ENCODE measurements at places on chromosomes 6 and 20.

DNA sequence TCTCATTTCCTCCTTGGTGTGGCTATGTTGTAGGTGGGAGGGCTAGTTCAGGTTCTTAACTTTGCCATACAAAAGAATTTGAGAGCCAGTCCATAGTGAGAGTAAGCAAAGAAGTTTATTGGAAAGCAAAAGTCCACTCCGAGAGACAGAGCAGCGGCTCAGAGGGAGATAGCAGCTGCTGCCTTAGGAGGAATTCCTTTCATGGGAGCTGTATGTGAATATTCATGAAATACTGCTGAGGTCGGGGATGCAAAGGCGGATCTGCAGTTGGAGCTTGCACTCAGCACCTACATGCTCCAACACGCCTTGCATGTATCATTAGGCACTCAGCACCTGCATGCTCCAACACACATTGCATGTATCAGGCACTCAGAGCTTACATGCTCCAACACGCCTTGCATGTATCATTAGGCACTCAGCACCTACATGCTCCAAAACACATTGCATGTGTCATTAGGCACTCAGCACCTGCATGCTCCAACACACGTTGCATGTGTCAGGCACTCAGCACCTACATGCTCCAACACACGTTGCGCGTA is 54.9 kb downstream of the CDH4 start:
- DNase-seq, result no peak

DNA sequence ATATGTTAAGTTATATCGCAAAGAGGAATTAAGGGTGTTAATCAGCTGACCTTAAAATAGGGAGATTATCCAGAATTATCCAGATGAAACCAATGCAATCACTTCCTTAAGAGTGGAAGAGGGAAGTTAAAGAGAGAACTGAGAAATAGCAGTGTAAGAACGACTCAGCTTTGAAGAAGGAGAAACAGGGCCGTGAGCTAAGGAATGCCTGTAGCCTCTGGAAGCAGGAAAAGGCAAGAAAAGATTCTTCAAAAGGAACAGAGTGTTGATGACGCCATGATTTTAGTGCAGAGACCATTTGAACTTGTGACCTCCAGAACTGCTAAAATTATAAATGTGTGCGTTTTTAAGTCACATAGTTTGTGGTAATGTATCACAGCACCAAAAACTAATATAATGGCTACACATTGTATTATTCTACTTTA is 32.7 kb downstream of the ILRUN start:
- DNase-seq, result no peak

DNA sequence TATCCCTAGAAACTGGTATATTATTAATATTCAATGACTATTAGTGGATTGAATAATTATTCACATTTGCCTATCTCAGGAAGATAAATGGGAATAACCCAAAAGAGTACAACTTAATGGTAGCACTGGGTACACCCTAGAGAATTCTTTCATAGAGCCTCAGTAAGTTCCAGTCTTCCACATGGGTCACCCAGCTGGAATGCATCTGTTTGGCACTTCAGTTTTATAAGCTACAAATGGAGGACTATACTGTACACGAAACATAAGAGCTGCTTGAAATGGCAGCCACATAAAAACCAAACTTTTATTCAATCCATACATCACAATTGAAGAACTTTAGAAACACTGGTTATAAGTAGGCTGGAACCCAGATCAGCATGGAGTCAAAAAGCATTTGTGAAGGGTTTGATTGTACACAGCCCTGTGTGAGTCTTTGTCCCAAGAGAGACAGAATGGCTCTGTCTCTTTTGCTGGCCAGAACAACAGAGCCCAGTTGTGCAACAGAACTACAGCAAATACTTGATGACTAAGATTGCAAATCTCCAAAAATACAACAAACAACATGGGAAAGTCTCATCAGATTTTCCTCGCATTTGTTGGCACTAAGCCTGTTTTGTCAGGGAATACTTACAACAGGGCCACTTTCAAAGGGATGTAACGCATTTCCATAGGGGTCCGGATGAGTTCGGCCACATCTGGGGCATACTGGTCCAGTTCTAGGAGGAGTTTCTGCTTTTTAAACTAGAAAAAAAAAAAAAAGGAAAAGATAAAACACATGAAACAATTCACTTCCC is 39.5 kb downstream of the PIGU start:
- no peak for DNase-seq

GRCh38 chr20:36835453-36836198 is 40.3 kb upstream of the TLDC2 start:
- peak; percentile 88 for DNase-seq

DNA sequence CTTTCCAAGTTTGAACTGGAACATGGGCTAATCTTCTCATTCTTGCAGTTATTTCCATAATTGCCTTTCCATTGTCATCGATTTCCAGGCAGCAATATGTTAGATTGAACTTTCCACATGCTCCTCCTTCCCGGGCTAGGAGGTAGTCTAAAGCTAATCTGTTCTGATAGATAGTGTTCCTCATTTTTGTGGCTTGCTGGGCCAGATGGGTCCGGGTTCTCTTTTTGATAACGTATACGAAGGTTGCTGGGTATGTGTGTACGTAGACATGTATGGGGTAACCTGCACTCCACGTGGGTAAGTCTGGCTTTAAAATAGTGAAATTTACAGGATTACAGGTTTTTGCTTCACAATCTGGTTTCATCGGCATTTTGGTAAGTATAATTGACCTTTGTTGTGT is 14.0 kb upstream of the GMPR start:
- no peak for DNase-seq

- no peak for DNase-seq
These were observed 1006.8 kb upstream of the MANEA start for GRCh38 chr6:94570581-94570980.

DNA sequence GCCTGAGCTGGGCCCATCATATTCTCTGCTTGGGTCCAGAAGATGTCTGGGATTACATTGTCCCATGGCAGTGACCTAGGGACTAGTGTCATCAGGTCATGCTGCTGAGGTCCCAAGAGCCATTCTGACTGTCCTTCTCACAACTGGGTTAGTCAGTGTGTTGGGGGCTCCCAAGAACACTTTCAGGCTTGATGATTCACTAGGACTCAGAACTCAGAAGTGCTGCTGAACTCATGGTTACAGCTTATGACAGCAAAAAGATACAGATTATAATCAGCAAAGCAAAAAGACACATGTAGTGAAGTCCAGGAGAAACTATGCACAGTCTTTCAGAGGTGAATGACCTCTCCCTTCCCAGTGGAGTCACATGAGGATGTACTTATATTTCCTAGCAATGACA is 107.8 kb downstream of the SYNE1 start:
- no peak for DNase-seq

DNA sequence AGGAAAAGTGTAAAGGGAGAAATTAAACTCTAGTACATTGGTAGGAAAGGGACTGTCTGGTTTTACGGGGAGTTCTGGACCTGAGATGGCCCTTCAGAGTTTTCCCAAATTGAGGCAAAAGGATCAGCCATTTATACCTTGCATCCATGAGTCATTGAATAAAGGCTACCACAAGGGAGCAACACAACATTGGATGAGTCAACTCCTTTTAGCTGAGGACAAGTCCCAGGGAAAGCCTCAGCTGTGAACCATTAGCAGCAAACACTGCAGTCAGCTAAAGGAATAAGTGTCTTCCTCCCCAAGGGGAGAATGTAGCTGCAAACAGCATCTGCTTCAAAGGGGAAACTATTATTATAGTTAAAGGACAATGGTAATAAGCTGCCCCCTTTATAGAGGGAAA is 468.7 kb upstream of the ID4 start:
- DNase-seq, result no peak

GRCh38 chr6:1777921-1778685 is 168.4 kb downstream of the FOXC1 start:
- DNase-seq, result no peak

GRCh38 chr20:54292185-54292584 is 84.3 kb downstream of the PFDN4 start:
- DNase-seq, result no peak

DNA sequence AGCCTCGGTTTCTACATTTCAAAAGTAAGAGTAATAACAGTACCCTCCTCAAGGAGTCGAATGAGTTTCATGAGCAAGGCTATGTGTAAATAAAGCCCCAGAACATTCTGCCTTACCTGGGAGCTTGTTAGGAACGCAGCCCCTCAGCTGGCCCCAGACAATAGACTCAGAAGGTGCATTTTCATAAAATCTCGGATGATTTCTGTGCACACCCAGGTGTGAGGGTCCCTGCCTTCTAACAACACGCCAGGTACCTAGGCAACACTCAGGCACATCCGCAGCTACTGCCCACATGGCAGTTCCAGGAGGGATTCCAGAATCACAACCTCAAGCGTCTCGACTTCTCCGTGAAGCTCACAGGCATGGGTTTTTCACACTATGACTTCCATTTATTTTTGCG is 226.5 kb upstream of the CDH4 start:
- no peak for DNase-seq

GRCh38 chr6:81451787-81452186 is 300.7 kb downstream of the TENT5A start:
- no peak for DNase-seq

DNA sequence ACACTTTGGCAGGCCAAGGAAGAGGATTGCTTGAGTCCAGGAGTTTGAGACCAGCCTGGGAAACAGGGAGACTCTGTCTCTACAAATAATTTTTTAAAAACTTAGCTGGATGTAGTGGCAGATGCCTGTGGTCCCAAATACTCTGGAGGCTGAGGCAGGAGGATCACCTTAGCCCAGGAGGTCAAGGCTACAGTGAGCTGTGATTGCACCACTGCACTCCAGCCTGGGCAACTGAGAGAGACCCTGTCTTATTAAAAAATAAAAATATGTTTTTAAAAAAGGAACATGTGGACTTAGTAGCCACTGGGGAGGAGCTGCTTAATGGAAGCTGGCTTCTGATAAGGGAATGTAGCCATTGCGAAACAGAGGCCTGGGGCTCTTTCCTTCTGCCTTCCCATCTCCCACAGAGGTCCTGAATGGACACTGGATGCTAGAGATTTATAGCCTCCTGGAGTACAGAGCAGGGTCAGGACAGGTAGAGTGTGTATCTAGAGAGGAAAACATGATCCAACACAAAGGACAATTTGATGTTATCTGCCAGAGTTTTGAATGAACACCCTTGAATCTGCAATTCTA is 21.7 kb upstream of the GMNN start:
- no peak for DNase-seq

GRCh38 chr6:27825025-27825793 is 87.0 kb downstream of the OR2B2 start:
- DNase-seq, result peak; percentile 39

DNA sequence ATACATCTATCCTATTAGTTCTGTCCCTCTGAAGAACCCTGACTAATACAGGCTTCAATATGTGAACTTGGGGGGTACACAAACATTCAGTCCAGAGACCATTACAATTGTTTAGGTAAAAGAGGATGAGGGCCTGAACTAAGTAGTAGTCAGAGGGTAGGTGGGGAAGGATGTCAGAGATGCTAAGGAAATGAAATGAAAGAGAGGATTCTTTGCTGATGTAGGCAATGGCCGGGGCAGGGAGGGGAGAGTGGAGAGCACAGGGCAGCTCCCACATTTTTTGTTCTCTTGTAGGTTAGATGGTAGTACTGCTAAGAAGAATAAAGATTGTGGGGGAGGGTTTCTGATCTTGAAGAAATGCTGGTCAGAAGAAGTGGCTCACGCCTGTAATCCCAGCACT is 60.8 kb downstream of the SOX4 start:
- no peak for DNase-seq

DNA sequence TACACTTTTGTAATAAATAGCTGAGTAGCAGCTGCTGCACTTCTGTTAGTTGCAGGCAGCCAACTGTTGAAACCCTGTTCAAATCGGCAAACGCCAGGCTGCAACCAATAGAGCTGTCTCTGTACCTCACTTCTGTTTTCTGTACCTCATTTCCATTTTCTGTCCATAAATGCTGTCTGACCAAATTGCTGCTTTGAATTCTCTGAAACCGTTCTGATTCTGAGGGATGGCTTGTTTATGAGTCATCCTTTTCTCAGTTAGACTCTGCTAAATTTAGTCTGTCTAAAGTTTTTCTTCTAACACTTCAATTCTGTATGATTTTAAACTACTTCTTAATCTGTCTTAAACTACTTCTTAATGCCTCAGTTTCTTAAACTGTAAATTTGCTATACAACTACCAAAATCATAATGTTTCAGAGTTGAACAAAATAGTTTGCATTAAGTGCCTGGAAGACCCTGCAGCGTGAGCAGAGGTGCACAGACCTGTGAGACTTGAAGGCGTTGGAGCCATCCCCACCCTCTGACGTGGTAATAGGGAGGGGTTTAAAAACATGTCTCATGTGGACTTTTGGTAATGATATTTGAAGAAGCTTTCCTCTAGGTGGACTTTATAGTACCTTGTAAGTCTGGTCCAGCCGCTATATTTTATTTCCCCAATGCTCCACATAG is 9.6 kb downstream of the BTNL2 start:
- DNase-seq, result no peak

Measured in NCI-H2227 treated with DMSO at 0.1 percent for 48 hours (cell line).